ENCODE measurements at places on chromosomes 16 and 17. TPM values are rescaled to one million over a fixed set of nuclear protein-coding genes. Genes with fewer than 3 reads are reported as not detected.

Gene KATNIP
- total RNA-seq: 14.5 TPM

Gene DNAI2
- not detected for total RNA-seq

Gene SAMD14
- total RNA-seq: 0.24 TPM

Gene CCDC200
- total RNA-seq: not detected

Gene MAPT
- total RNA-seq: 1.7 TPM

Gene PRAC1
- not detected for total RNA-seq

Gene SLC2A4
- 0.16 TPM for total RNA-seq

Gene TMEM238L
- not detected for total RNA-seq

Gene OSGIN1
- total RNA-seq: 39.7 TPM

Gene ABCA9
- not detected for total RNA-seq

Gene CDC42EP4
- 63.8 TPM for total RNA-seq

Gene SPEM2
- 0.07 TPM for total RNA-seq

Gene CBFA2T3
- 0.31 TPM for total RNA-seq

Gene ZFHX3
- 6.9 TPM for total RNA-seq

Gene PLA2G10
- total RNA-seq: not detected

Gene HOXB6
- 6.1 TPM for total RNA-seq

Gene TBC1D3B
- total RNA-seq: 3.7 TPM

Gene PITPNC1
- total RNA-seq: 14.7 TPM

Gene UTS2R
- not detected for total RNA-seq
